ENCODE measurements at places on chromosomes 12 and 14. TPM values are rescaled to one million over a fixed set of nuclear protein-coding genes. Genes with fewer than 3 reads are reported as not detected.

ADAM21 gene
- total RNA-seq = 0.36 TPM

DNA sequence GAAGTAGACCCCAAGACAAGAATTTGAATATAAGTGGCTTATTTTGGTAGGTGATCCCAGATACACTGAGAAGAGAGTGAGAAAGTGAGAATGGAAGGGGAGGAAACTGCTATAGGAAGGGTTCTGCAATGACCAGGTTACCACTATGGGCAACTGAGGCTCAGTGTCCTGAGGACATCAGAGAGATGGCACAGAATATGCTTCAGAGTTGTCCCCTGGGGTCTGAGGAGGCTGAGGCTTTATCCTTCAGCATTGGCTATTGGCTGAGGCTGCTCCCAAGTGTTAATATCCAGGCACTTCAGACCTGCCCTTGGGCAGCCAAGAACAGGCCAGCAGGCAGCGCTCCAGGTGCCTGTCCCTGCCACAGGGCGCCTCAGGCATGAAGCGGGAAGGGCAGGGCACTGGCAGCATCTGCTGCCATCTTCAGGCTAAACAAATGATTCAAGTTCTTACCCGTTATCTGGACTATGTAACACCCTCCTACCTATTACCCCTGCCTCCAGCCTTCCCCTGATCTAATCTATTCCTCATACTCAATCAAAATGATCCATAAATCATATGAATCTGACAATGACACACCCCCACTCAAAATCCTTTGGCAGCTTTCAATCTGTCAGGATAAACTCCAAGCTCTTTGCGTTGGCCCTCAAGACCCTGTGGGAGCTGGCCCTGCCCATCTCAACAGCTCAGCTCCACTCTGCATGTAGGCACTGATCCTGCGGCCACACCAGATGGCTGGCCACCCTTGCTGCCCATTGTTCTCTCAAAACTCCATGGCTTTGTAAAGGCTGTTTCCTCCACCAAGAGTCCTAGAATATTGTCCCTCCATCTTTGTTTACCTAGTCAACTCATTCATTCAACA lies 42.4 kb downstream of the CKAP4 start:
- no peak overlapping the region for H3K4me3 ChIP-seq
- H3K4me1 ChIP-seq = no peaks in the 10 kb centered on the region
- H3K36me3 ChIP-seq = no peaks in the 10 kb centered on the region
- H3K27ac ChIP-seq = no peak overlapping the region
- H3K27me3 ChIP-seq = peaks cover 2% of the 10 kb centered on the region
- DNase-seq = no peak

- peaks cover 19% of the 10 kb centered on the region for H3K4me1 ChIP-seq
- DNase-seq = no peak
- H3K36me3 ChIP-seq = no peaks in the 10 kb centered on the region
Observed at GRCh38 chr12:93892423-93893268, 215.5 kb downstream of the CRADD start.

GRCh38 chr14:33114331-33114730 lies 175.7 kb downstream of the NPAS3 start:
- no peak for DNase-seq
- H3K27me3 ChIP-seq = no peaks in the 10 kb centered on the region
- H3K27ac ChIP-seq = no peak overlapping the region
- H3K36me3 ChIP-seq = no peaks in the 10 kb centered on the region
- no peaks in the 10 kb centered on the region for H3K4me1 ChIP-seq

GRCh38 chr12:98924-99352 lies 32.4 kb downstream of the IQSEC3 start:
- no peak for DNase-seq
- no peak overlapping the region for H3K27ac ChIP-seq
- no peaks in the 10 kb centered on the region for H3K36me3 ChIP-seq
- H3K4me1 ChIP-seq = peaks cover 10% of the 10 kb centered on the region
- peaks cover 23% of the 10 kb centered on the region for H3K27me3 ChIP-seq

DNA sequence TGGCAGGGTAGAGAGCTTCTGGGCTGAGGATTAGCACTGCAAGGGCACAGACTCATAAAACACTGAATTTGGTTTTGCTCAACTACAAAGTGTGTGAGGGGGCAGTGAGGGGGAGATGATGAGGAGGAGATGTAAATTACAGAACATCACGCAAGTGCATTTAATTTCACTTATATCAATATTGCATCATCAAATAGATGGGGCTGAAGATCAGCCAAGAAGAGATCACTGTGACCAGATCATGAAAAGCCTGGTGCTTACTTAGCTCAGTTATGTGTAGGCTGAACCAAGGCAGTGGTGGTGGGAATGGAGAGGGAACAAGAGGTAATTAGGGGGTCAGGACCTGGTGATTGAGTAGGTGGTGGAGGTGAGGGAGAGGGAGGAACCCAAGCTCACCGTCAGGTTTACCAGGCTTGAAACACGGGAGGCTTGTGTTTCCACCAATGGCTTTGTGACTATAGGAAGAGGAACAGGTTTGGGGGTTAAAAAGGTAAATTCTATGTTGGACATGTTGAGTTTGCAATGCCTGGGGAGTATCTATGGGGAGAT lies 11.3 kb downstream of the FOS start:
- H3K27me3 ChIP-seq = peaks cover 3% of the 10 kb centered on the region
- H3K4me1 ChIP-seq = peaks cover 5% of the 10 kb centered on the region
- H3K36me3 ChIP-seq = no peaks in the 10 kb centered on the region
- no peak overlapping the region for H3K27ac ChIP-seq
- DNase-seq = no peak
- no peak overlapping the region for H3K4me3 ChIP-seq

- H3K36me3 ChIP-seq = no peaks in the 10 kb centered on the region
- DNase-seq = peak; percentile 43
- no peak overlapping the region for H3K4me3 ChIP-seq
- H3K27me3 ChIP-seq = no peaks in the 10 kb centered on the region
Observed at GRCh38 chr12:86772696-86773095, 516.5 kb upstream of the MGAT4C start.

GRCh38 chr12:122079532-122080081 lies 1.1 kb downstream of the MLXIP start:
- DNase-seq = no peak
- peaks cover 4% of the 10 kb centered on the region for H3K27me3 ChIP-seq
- peak overlapping the region; percentile 39 for H3K27ac ChIP-seq
- H3K4me1 ChIP-seq = peaks cover 10% of the 10 kb centered on the region
